ENCODE measurements at places on chromosomes 2 and 18. TPM values are rescaled to one million over a fixed set of nuclear protein-coding genes. Genes with fewer than 3 reads are reported as not detected.
A peak's percentile ranks its signal among the peaks of the same experiment; 100 is the strongest.

The UGT1A1 gene
- not detected for total RNA-seq

- H3K27ac ChIP-seq = no peak overlapping the region
- peaks cover 23% of the 10 kb centered on the region for H3K4me1 ChIP-seq
- H3K36me3 ChIP-seq = peaks cover 9% of the 10 kb centered on the region
- DNase-seq = no peak
- H3K4me3 ChIP-seq = no peak overlapping the region
- no peaks in the 10 kb centered on the region for H3K27me3 ChIP-seq
Measured at GRCh38 chr18:12861637-12862036, 22.4 kb downstream of the PTPN2 start.

GRCh38 chr18:27184115-27185024 is 738 bp downstream of the CHST9 start:
- H3K4me3 ChIP-seq = peak overlapping the region; percentile 49
- peaks cover 10% of the 10 kb centered on the region for H3K27me3 ChIP-seq
- no peaks in the 10 kb centered on the region for H3K36me3 ChIP-seq
- DNase-seq = no peak
- H3K4me1 ChIP-seq = peaks cover 12% of the 10 kb centered on the region

The STK25 gene
- total RNA-seq = 148 TPM

The SLC9A4 gene
- total RNA-seq = not detected

GRCh38 chr2:226431288-226431948 is 368.2 kb downstream of the IRS1 start:
- no peak overlapping the region for H3K4me3 ChIP-seq
- DNase-seq = no peak
- H3K27me3 ChIP-seq = no peaks in the 10 kb centered on the region
- H3K27ac ChIP-seq = no peak overlapping the region
- no peaks in the 10 kb centered on the region for H3K36me3 ChIP-seq

The B4GALT6 gene
- total RNA-seq = 5.5 TPM

The AKAIN1 gene
- total RNA-seq = not detected

The LONRF2 gene
- 41.1 TPM for total RNA-seq

DNA sequence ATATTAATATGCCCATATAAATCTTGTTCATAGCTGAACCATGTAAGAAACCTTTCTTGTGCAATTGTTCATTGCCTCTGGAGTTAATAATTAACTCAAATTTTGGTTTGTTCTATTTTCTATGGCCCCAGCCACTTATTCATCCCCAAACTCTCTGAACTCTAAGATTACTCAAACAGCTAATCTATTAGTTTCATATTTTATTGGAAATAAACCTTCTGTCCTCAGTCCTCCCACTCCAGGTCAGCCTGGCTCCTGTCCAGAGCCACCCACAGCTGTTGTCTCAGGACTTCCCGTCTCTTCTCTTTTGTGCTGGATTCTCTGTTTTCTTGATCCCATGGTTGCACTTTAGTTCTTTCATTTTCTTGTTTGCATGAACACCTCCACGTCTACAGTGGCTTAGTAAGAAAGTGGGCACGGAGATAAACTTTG is 4.4 kb upstream of the RNF103 start:
- H3K27me3 ChIP-seq = no peaks in the 10 kb centered on the region
- DNase-seq = no peak
- H3K4me1 ChIP-seq = peaks cover 5% of the 10 kb centered on the region
- no peak overlapping the region for H3K4me3 ChIP-seq
- H3K27ac ChIP-seq = no peak overlapping the region

- peaks cover 29% of the 10 kb centered on the region for H3K4me1 ChIP-seq
- H3K36me3 ChIP-seq = no peaks in the 10 kb centered on the region
- no peak for DNase-seq
Measured at GRCh38 chr18:911486-911885, 6.8 kb downstream of the ADCYAP1 start.

DNA sequence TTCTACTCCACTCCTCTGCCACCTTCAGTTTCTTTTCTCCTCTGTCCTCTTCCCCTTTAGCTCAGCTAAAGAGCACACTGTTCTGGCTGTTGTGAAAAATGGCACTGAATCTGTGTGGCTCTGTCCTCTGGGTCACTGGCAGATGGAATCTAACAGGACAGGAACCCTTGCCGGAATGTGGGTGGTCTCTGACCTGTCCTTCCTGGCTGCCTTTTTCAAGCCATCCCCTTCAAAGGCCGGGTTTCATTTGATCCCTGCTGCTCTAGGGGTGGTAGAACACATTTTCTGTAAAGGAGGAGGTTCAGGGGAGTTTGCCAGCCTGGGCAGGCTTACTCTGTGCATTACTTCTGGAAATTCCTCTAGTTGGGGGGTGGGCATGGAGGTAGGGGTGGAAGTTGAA is 29.9 kb downstream of the MTCL1 start:
- no peak overlapping the region for H3K27ac ChIP-seq
- no peak overlapping the region for H3K4me3 ChIP-seq
- no peaks in the 10 kb centered on the region for H3K36me3 ChIP-seq
- no peak for DNase-seq
- peaks cover 18% of the 10 kb centered on the region for H3K4me1 ChIP-seq

- peaks cover 35% of the 10 kb centered on the region for H3K4me1 ChIP-seq
- H3K27me3 ChIP-seq = no peaks in the 10 kb centered on the region
- no peak overlapping the region for H3K27ac ChIP-seq
- H3K36me3 ChIP-seq = no peaks in the 10 kb centered on the region
- no peak overlapping the region for H3K4me3 ChIP-seq
- DNase-seq = no peak
Measured at GRCh38 chr2:69381337-69381737, 5.7 kb downstream of the GFPT1 start.

GRCh38 chr2:195622966-195623365 is 34.1 kb upstream of the SLC39A10 start:
- H3K27ac ChIP-seq = no peak overlapping the region
- no peaks in the 10 kb centered on the region for H3K36me3 ChIP-seq
- DNase-seq = no peak
- H3K4me1 ChIP-seq = no peaks in the 10 kb centered on the region

The FSHR gene
- not detected for total RNA-seq

The IHH gene
- not detected for total RNA-seq

DNA sequence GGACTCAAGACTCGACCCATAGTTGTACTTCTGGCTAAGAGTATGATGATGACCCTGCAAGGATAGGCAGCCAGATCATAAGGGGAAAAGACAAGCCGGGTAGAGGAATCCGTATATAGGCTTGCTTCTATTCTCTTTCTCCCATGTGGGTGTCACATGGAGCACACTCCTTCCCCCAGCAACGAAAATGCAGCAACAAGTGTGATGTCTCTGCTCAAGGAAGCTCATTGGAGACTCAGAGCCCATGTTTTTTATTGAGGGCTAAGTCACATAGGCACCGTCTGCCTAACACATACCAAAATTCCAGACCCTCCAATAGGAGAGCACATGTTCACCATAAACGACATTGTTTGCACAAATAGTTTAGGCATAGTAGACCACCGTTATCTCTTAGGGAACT is 6.3 kb downstream of the ZNF2 start:
- no peak overlapping the region for H3K27ac ChIP-seq
- no peak for DNase-seq
- H3K4me3 ChIP-seq = no peak overlapping the region
- peaks cover 8% of the 10 kb centered on the region for H3K36me3 ChIP-seq
- peaks cover 1% of the 10 kb centered on the region for H3K4me1 ChIP-seq

The HOXD13 gene
- not detected for total RNA-seq

DNA sequence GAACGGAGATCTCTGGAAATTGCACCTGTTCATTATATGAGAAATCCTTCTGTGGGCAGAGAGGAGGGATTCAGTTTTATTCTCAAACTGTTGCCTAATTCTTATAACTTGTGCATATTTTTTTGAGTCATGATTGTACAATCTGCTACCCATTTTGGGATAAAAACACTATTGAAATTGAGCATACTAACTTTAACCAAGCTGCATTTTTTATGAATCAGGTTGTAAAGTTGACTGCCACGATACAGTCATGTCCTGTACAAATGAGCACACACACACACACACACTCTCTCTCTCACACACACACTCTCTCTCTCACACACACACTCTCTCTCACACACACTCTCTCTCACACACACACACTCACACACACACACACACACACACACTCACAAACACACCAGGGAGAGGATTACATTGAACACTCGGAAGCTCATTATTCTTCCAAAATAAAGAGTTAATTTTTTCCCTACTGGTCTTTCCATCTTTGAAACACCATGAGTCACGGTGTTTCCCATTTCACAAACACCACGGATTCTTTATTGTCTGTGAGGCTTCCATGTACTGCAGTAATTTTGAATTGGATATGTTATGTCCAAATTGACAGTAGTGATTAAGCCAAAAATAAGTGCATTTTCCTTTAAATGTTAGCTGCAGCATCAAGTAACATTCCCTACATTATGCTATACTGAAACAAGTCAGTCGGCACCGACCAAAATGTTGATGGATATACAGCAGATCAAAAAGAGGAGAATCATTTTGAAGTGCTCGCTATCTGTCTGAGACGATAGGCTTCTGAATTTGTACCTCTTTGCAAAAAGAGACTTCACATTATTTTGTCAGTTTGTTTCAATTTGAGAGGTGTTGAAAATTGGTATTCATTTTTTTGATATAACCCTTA is 216.9 kb downstream of the ARHGAP15 start:
- no peaks in the 10 kb centered on the region for H3K36me3 ChIP-seq
- H3K27ac ChIP-seq = no peak overlapping the region
- no peak overlapping the region for H3K4me3 ChIP-seq
- H3K4me1 ChIP-seq = no peaks in the 10 kb centered on the region

The RAPGEF4 gene
- 8.9 TPM for total RNA-seq

DNA sequence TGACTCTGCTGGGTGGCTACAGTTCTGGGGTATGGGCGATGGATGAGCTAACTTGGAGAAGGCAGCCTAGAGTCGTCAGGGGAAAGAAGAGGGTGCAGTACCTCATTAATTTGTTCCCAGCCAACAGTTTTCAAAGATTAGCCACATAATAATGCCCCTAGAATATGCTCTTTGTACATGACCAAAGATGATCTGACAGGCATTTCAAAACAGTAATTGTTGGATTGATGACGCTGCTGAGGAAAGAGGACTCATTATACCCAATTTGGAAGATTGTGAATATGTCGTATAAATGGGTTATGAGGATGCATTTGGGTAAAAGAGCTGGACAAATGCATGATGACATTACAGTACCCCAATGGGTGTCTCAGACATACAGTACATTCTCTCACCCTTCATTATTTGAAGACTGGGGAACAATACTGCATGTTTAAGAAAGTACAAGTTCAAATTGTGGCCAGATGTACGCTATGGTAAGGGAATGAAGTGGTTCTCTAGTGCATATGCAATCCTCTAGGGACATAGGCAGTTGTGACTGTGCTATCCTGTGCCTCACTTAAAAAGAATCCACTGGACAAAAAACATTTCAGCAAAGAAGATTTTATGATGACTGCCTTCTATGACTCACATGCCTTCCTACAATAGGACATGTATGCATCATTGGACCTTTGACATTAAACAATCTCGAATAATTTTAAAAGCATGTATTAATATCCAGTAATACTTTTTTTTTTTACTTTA is 233.2 kb downstream of the CNTNAP5 start:
- no peak overlapping the region for H3K4me3 ChIP-seq
- no peaks in the 10 kb centered on the region for H3K36me3 ChIP-seq
- H3K4me1 ChIP-seq = no peaks in the 10 kb centered on the region

- DNase-seq = no peak
- peaks cover 40% of the 10 kb centered on the region for H3K27me3 ChIP-seq
- H3K4me3 ChIP-seq = no peak overlapping the region
- H3K27ac ChIP-seq = no peak overlapping the region
- H3K4me1 ChIP-seq = no peaks in the 10 kb centered on the region
- H3K36me3 ChIP-seq = no peaks in the 10 kb centered on the region
Measured at GRCh38 chr2:73301636-73302035, 8.3 kb upstream of the EGR4 start.

- DNase-seq = no peak
- no peaks in the 10 kb centered on the region for H3K27me3 ChIP-seq
- H3K27ac ChIP-seq = no peak overlapping the region
- no peaks in the 10 kb centered on the region for H3K36me3 ChIP-seq
- peaks cover 12% of the 10 kb centered on the region for H3K4me1 ChIP-seq
Measured at GRCh38 chr2:201854221-201854801, 48.0 kb downstream of the CDK15 start.

Measured in esophagus muscularis mucosa (tissue), 4 donors.